ENCODE measurements at places on chromosomes 7 and 10.

DNA sequence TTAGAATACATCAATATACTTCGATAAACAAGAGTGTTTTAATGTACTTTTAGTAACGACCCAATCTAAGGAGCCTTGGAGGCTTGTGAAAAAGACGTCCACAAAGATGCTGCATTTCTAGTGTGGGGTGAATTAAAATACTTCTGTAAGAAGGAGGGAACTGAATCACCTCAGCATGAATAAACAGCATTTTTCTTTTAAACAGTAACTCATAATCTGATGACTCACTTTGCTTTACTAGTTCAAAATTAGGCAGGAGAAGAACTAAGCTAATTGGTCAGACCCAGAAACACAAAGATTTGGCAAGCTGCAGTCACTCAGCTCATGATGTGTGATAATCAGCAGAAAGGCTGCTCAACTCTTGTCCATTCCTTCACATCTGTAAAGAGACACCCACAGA is 24.2 kb downstream of the NCOA4 start:
- no peak for DNase-seq

DNA sequence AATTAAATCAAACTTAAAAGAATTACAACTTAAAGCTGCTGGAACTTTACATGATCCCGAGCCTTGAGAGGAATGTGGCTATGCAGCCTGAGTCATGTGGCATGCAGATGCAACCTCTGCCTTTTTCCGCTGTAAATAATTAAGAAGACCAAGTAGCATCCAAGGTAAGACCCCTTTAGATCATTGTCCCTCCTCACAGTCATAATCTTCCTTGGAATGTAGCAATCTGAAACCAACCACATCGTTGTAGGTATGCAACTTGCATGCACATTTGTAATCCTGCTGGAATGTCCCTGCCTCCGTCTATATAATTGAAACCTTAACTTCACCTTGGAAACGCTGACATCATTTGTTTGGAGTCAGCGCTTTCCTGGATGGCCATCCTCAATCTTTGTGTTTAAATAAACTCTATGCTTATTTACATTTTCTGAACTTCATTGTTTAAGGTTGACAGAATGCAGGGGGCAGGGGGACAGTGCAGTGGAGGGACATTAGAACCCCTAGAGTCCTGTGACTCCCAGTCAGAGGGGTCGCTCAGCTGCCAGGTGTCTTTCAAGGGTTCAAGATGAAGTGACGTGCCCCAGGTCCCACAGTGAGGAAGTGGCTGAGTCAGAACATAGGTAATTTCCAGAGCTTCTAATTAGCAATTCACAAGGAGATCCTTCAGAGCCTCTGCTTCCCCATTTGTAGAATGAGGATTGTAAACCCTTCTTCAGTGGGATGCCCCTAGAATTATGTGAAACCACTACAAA is 110.7 kb downstream of the RALA start:
- no peak for DNase-seq

- no peak for DNase-seq
These were observed 19.0 kb upstream of the CFAP46 start for GRCh38 chr10:132961420-132961786.

GRCh38 chr10:105063796-105064195 is 422.7 kb downstream of the SORCS3 start:
- no peak for DNase-seq

- no peak for DNase-seq
These were observed 14.8 kb downstream of the FANK1 start for GRCh38 chr10:125911145-125911544.

- DNase-seq = no peak
These were observed 142.4 kb upstream of the LYZL1 start for GRCh38 chr10:29146311-29147100.

DNA sequence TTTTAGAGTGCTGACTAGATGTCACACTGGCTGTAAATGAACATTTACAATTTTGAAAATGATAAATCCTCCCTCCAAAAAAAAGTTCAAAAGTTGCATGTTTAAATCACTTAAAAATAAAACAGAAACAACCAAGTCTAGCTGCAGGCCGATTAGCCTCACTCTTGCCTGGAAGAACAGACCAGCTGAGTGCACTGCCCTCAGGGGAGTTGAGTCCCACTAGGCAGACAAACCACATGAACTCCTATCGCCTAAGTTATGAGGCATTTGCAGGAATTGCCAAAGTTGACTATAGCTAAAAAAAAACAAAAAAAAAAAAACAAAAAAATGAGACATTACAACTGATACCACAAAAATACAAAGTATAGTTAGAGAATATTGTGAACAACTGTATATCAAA is 510.0 kb downstream of the ANKRD7 start:
- no peak for DNase-seq

DNA sequence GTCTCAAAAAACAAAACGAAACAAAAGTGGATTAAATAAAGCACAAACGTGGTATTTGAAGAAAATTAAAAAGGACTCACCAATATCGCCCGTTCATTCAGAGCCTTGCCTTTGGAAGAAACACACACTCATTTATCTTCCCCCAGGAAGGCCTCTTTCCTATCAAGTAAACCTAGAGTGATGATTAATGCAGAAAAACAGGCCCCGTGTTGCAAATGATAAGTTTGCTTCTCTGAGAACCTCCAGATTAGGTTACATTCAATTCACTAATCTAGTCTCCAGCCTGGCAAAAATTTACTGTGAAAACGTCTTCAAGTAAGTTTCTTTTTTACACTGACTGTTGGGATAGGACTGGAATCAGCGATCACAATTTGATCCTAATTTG is 78.0 kb upstream of the C1GALT1 start:
- DNase-seq = no peak

- no peak for DNase-seq
These were observed 30.8 kb downstream of the ELAPOR2 start for GRCh38 chr7:87028636-87029035.

GRCh38 chr10:11678074-11678793 is 63.9 kb upstream of the ECHDC3 start:
- DNase-seq = no peak

GRCh38 chr10:103804871-103805270 is 50.5 kb downstream of the SH3PXD2A start:
- DNase-seq = no peak

GRCh38 chr7:50590535-50590934 is 25.3 kb upstream of the DDC start:
- DNase-seq = no peak

GRCh38 chr7:131183611-131184119 is 144.0 kb upstream of the MKLN1 start:
- DNase-seq = peak; percentile 40

DNA sequence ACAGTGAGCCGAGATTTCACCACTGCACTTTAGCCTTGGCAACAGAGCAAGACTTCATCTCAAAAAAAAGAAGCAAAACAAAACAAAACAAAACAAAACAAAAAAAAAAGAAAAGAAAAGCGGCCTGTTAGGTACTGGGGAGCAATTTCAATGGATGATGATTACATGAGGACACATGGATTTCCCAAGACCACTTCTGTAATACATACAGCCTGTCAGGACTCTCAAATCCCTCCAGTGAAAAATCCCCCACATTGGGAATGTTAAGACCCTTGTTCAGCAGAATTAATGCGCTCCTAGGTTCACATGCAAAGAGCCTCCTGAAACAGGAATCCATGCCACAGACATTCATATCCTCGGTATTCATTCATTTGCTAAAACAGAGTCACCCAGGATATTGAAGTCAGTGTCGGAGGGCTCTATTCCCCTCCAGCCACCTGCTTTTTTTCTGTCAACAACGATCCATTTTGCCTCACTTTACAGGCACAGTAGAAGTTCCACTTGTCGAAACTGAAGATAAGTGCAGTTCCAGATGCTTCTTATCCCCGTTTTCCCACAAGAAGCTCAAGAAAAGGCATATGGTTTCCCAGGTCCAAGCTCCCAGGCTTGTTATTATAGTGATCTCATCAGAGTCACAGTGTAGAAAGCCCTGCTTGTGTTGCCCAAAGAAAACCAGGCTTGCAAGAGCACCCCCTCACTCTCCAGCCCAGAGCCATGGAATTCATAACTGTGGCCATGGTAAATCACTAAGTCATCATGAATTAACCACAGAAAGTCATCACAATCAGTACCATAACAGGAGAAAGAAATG is 20.2 kb downstream of the SLC16A12 start:
- no peak for DNase-seq

DNA sequence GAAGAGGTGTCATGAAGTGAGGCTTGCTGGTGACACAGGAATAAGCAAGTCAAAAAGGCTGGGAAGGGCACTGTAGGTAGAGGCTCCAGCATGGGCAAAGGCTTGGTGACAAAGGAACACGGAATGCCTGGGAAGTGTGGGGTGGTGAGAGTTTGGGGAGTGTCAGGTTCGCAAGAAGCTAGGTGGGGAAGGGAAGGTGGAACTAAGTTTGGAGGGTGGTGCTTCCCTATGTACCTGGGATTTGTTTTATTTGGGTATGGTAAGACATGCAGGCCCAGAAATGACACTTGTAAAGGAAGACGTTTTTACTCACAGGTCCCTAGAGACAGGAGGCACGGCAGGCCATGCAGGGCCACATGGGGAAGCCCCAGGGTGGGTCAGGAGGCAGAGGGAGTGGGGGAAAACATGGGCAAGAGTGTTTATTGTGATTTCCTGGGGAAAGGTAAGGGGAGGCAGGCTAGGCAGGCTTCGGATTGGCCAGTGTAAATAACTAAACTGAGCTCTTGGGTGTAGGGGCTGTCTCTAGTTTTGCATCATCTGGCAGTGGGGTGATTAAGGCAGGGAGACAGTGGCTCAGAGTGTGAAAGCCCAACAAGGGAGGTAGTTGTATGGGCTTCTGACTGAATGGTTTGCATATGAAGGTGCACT is 52.1 kb downstream of the SH2D4B start:
- no peak for DNase-seq

- no peak for DNase-seq
These were observed 44.0 kb upstream of the ZNF365 start for GRCh38 chr10:62330213-62330612.

DNA sequence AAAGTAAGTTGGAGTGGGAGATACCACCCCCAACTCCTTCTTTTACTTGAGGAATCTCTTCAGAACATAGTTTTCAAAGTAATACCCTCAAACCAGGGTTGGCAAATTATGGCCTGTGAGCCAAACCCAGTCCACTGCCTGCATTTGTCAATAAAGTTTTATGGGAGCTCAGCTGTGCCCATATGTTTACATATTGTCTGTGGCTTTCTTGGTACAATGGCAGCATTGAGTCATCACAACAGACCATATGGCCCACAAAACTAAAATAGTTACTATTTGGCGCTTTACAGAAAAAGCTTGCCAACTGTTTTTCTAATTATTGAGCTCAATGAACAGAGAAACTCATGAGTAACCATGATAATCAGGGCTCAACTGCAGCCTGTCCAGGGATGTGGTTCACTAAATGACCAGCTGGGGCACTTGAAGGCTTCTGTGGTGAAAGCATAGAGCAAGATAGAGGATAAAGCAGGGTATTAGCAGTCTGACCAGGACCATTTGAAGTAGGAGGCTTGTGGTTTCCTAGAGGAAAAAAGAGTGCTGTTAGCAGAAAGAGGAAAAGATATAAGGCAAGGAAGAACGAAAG is 196.0 kb upstream of the GRB10 start:
- no peak for DNase-seq

DNA sequence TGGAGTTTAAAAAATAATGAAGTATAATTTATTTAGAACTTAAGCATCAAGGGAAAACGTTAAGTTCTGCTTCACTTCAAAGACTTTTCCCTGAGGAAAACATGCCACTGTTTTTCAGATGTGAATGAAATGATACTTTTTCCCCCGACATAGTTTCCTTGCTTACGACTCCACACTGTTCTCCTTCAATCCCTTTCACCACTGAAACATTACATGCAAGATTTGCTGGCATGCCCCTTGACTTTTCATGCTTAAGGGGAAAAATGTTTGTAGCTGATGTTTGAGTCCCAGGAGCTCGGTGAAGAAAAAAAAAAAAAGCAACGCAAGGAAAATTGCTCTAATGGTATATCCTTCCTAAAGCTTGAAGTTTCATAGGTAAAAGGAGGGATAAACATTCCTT is 10.0 kb downstream of the GLI3 start:
- DNase-seq = no peak

GRCh38 chr7:135380351-135380750 is 129.6 kb downstream of the CNOT4 start:
- DNase-seq = no peak

- DNase-seq = no peak
These were observed 244.4 kb downstream of the RPS24 start for GRCh38 chr10:78278058-78278404.

DNA sequence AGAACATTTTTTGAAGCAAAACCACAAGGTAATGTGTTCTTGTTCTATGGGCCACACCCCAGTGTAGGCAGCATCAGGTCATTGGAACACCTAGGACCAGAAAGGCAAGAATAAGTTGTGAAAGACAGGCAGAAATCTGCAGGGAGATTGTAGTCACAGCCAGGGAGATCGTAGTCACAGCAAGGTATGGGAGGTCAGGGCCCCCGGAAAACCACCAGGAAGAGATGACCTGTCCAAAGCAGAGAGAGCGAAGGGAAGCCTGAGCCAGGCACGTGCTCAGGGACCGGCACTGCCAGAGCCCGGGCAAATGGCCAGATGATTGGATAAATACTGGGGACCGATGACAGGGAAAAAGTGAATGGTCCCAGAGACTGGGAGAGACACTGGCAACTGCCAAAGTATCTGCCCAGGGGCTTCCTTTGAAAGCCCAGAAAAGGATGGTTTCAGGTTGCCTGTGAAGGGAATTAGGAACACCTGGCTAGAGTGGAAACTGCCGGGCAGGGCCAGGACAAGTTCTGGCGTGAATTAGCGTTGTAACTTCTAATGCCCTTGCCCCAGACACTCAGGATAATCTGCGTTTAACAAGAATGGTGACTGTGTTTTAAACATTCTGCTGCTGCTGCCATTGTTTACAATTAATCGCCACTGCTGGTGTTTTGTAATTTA is 3.9 kb upstream of the NOBOX start:
- no peak for DNase-seq

DNA sequence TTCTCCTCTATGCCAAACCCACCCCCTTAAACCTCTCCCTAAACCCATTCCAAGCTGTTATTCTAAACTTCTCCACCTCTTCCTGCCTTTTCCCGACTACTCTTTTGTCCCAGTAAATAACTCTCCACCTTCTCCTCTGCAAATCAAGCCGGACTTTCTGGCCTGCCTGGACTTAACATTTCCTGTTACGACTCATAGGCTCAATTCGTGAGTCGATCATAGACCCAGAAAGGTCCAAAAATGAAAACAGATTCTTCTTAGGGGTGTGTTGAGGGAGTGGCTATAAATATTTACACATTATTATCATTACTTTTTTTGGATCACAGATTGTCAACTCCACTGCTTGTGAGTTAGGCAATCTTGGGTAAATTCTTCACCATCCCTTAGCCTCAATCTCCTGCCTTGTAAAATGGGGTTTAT is 59.0 kb upstream of the HABP2 start:
- DNase-seq = no peak

DNA sequence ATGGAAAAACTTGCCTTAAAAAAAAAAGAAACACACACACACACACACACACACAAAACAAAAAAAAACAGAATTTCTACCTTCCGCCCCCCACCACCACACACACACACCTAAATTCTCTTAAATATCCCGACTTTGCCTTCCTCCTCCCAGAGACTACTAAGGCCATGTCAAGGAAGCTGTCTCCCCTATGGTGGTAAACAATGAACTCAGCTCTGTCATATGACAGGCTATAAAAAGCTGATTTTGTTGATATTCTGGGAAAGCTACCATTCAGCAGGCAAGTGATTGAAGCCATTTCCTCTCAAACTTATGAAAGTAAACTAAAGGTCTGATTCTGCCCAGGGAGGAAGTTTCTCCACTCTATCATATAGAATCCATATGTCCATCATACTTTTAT is 471.0 kb downstream of the GFRA1 start:
- no peak for DNase-seq

- peak; percentile 8 for DNase-seq
These were observed 150.7 kb upstream of the SHH start for GRCh38 chr7:155962968-155963300.

- DNase-seq = no peak
These were observed 973.5 kb downstream of the ANKRD7 start for GRCh38 chr7:119197877-119198527.
